ENCODE measurements at places on chromosomes 1 and 21.
A peak's percentile ranks its signal among the peaks of the same experiment; 100 is the strongest.

- DNase-seq = no peak
Measured at GRCh38 chr1:60620087-60620486, 462.3 kb upstream of the NFIA start.

DNA sequence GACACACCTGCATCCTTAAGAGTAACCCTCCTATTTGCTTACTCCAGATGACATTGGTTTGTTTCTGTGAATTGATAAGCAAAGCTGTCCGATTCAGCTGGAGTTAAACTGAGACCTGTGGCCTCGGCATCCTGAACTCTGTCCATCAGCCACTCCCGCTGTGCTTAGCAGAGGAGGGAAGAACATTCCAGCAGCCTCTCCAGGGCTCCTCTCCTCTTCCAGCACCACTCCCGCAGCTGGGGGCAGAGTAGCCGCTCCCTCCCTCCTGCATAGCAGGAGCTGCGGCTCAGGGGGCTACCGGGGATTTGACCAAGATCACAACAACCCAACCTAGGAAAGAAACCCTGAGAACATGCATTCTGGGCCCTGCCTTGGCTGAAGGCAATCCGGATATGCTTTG is 8.8 kb downstream of the LRRC38 start:
- no peak for DNase-seq

- no peak for DNase-seq
Measured at GRCh38 chr21:42124826-42125570, 53.9 kb downstream of the UMODL1 start.

DNA sequence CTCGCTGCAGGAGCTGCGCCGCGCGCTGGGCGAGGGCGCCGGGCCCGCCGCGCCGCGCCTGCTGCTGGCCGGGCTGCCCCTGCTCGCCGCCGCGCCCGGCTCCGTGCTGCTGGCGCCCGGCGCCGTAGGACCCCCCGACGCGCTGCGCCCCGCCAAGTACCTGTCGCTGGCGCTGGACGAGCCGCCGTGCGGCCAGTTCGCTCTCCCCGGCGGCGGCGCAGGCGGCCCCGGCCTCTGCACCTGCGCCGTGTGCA is 730 bp downstream of the OLIG1 start:
- DNase-seq = no peak

DNA sequence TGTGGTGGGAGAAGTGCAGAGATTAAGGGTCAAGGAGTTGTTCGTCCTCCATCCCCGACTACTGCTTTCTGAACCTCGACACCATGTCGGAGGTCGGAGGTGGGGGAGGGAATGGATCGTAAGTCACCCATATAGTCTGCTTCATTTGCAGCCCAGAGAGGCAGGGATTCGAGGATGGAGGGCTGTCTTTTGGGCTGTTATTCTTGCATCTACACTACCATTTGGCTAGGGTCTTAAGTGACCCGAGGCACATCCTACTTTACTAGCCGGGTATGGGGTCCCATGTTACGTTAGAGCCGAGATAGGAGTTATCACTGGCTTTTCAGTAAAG is 578 bp downstream of the USP21 start:
- no peak for DNase-seq

DNA sequence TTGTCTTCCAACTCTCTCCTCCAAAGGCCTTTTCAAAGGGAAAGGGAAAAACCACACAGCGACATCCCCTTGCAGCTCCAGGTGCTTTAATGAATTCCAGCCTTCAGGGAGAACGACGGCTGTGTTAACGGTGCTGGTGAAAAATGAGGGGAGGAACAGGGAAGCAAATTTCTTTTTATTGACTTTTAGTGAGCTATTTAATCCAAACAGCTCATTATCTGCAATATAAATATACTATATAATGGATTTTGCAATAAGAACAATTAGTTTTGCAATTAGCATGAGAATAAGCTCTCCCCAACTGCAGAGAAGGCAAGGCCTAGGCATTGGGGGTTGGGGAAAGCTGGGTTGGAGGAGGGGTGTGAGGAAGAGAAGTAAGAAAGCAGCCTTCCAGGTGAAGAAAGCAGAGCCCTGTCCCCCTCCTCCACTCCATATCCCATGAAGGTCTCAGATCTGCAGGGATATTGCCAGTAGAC is 159.0 kb upstream of the ZC3H12A start:
- DNase-seq = no peak

GRCh38 chr1:203126151-203126865 is 1.2 kb upstream of the ADORA1 start:
- DNase-seq = peak; percentile 74

GRCh38 chr1:191620883-191621282 is 537.4 kb upstream of the RGS18 start:
- DNase-seq = no peak

DNA sequence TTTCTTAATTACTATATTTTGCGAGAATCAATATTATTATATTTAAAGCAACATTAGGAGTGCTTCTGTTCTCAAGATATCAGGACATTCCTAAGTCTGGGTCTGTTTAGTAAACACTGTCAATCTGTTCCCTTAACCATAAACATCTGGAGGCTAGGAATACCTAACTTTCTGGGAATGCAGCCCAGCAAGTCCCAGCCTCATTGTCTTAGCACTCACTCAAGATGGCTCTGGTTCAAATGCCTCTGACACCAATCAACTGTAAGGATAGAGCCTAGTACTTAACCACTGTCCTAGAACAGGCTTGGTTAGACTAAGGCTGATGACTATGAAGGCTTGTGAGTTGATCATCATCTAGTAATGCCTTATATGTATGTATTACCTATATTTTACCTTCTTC is 61.5 kb downstream of the TNN start:
- DNase-seq = no peak

DNA sequence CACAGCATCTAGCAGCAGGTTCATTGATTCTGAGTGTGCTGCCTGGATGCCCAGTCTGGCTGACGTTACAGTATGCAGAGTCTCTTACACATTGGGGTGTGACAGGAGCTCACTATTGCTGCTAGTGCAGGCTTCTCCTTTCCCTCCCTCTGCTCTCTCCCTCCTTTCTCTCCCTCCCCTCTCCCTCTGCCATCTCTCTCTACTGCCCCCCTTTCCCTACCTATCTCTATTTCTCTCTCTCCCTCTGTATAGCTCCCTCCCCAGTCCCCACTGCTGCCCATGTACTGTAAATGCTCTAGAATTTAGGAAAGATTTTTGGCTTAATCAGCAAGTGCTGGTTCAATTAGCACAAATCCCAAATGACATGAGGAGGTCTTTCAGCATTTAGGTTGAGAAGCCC is 62.8 kb downstream of the PCBP3 start:
- DNase-seq = no peak

DNA sequence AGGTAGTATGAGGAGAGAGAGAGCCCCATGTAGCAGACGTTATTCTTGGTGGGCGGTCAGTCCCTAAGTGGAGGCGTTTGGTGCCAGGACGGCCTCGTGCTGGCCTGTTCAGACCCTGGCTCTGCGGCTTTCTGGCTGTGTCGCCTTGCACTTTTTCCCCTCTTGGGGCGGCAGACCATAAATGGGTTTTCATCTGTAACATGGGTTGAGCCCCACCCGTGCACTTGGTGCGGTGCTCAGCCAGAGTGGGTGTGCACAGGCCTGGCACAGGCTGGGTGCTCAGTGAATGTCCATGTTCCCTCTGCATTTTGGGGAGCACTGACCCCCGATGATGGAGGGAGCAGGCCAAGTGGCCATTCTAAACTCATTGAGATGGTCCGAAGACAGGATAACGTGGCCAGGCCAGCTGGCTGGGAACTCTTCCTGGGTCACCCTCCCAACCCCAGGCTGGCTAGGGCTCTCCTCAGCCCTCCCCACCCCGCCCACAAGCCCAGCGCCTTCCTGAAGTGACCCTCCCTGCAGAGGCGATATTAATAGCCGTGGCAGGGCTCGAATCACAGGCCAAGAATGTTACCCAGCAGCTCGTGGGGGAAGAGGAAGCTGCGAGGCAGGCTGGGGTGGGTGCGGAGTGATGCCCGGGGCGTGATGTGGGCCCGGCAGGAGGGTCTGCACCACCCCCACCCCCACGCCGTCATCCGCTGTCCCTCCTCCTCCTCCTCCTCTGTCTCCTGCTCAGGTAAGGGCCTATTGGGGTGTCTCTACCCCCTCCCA is 78.5 kb downstream of the ARHGEF10L start:
- no peak for DNase-seq

DNA sequence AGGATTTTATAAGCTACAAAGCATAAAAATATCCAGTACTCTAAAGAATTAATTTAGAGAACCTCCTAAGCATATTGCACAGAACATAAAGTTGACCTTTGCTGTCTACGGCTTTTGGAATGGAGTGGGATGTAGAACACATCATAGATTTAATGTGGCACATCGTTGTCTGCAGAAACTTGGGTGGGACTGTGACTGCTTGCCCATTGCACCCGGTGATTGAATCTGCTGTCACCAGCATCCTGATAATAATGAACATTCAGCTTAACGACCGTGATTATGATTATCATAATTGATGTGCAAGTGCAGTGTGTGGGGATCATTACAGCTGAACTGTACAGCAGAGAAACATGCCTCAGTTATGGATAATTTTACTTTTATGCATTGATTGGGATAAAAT is 181.9 kb downstream of the SPATA17 start:
- no peak for DNase-seq

DNA sequence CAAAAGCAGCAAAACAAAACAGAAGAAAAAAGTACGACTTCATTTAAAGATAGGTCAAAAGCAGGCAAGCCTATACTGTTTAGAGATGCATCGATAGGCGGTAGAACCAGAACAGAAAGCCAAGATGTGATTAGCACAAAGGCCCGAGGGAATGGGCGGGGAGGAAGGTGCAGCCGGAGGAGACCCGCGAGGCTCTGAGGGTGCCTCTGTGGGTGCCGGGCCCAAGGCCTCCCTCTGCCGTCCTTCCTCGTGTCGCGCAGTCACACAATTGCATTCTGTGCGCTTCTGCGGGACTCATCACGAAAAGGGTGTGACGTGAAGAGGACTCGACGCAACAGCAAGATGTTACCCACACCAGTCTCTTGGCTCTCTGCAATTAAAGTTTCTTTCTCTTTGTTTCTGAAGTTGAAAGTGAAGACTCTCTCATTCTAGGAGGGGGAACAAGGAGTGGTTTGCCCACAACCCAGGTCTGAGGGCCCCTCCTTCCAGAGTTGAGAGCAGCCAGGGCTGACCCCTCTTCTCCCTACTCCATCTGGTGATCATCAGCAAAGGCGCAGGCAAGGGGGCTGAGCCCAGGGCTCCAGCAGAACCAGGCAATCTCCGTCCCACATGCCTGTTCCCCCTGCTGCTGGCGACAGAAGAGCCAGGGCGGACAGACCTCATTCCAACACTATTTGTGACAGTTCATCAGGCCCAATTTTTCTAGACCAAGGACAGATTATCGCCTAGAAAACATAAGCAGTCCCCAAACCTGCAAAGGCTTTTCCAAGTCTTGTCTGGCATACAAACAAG is 41.0 kb downstream of the NPHP4 start:
- no peak for DNase-seq

GRCh38 chr1:32538887-32539583 is at the start of gene ZBTB8A:
Gene ZBTB8A, plus strand, starts transcription at chr1:32539427. Its CDS starts 53,505 bp downstream, at chr1:32592932.
- DNase-seq = no peak

DNA sequence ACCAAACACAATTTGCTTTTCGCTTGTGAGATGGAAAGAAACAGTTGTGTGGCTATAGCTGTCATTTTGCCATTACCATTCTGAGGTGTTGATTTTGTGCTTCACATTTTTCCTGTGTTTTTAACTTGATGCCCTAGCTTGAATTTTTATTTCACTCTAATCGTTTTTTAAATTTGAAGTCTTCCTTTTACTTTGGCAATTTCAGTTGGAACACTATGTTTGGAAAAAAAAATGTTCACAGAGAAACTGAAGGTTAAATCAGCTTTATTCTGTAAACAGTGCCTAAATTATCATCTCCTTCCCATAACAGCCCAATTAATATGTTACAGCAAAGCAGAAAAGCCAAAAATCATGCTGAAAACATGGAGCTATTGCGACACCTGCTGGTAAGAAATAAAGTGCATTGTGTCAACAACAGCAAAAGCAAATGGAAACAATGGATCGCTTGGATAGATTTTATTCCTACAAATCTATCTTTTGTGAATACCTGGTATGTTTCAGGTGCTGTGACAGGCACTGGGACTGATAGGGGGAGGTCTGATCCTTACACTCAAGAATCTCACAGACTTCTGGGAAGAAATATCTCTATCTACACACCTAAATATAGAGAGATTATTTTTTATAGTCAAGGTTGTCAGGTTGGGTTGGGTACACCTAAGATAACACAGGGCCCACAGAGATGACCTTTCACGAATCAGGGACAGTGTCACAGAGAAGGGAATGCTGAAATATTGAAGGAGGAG is 16.2 kb upstream of the ERICH3 start:
- no peak for DNase-seq

- no peak for DNase-seq
Measured at GRCh38 chr1:37303884-37304574, 170.4 kb upstream of the ZC3H12A start.

- DNase-seq = no peak
Measured at GRCh38 chr1:197392541-197392940, 124.5 kb downstream of the CRB1 start.

GRCh38 chr21:25857308-25858074 is 122.7 kb downstream of the GABPA start:
- no peak for DNase-seq

GRCh38 chr1:192767798-192768197 is 41.0 kb upstream of the RGS2 start:
- DNase-seq = no peak

- no peak for DNase-seq
Measured at GRCh38 chr1:181080556-181080955, 7.9 kb upstream of the IER5 start.

DNA sequence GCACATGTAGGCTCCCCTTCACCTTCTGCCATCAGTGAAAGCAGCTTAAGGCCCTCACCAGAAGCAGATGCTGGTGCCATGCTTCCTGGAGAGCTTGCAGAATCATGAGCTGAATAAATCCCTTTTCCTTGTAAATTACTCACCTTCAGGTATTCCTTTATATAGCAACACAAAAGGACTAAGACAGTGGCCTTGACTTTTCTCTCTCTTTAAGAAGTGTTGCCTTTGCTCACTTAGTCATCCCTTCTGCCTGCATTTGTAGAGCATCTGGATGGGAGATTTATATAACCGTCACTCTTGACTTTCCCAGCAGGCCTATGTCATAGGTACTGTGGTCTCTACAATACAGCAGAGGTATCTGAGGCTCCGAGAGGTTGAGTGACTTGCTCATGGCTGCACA is 3.7 kb downstream of the PCSK9 start:
- DNase-seq = no peak

DNA sequence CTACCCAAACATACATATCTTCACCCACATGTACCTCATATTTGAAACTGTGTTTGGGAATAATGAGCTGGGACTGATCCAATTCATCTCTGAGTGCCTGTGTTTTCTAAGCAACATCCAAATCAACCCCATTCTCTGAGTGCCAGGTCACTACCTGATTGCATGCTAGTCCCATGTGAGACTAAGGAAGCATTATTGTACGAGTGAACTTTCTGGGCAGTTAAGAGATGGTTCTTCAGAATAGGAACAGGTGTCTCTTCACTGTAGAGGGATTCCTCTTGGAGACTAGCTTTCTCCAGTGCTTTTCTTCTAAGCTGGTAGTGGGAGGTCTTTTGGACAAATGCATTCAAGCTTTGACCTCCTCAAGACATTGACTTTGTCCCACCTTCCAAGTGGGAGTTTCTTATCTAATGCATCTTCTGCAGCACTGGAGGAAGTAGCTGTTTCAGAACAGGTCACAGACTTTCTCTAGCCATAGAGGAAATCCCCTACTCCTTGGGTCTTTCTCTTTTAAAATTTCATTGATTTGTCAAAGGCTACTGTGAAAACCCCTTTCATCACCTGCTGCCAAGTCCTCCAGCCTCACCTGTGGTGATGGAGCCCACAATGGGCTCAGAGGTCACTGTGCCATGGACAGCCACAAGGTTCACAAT is 172.0 kb upstream of the KIAA0040 start:
- no peak for DNase-seq
